Stimulated activated naive CD4-positive, alpha-beta T cell treated with Interleukin-2 at 50 U/mL for 16 hours (primary cell): ENCODE measurements at places on chromosomes 7 and 10.

DNA sequence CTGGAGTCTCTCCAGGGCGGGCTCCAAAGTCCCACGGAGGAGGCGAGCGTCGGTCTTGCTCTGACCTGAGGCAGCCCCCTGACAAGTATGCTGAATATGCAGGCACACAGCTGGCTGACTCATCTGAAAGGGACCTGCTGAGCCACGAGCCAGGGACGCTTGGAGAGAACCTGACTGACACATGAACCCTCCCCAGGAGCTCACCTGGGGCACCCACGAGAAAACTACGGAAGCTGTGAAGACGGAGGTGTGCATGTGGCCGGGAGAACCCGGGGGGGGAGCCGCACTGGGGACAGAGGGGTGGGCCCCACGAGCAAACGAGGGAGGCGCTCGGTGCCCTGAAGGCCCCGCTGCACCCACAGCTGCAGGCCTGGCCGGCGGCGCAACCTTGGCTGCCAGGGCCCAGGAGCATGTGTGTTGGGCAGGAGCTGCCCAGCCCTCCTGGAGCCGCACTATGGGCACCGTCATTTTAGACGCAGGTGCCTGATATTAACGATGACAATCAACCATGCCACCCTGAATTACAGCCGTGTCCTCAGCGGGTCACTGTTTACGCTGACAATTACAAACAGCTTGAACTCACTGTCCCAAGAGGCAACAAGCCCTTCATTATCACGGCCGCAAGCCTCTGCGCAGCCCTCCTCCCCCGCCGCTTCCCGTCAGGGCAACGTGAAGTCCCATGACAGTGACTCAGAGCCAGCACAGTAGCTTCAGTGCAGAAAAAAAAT is 64.7 kb downstream of the DIP2C start:
- no peak for DNase-seq

DNA sequence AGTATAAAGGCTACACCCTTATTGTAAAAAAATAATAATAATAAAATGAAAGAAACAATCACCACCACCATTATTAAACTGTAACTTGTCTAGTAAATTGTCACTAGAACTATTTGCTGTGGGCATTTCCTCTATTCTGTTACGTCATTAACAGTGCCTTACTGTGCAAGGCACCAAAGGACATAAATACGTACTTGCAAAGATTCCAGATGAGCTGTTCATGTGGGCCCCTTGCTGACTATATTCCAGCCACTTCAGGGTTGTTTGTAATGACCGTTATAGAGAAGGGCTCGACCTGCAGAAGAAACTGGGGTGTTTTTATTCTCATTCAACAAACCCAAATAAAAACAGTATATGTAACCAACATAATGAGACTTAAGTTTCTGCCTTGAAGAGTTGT is 60.4 kb downstream of the KLRG2 start:
- DNase-seq, result no peak

DNA sequence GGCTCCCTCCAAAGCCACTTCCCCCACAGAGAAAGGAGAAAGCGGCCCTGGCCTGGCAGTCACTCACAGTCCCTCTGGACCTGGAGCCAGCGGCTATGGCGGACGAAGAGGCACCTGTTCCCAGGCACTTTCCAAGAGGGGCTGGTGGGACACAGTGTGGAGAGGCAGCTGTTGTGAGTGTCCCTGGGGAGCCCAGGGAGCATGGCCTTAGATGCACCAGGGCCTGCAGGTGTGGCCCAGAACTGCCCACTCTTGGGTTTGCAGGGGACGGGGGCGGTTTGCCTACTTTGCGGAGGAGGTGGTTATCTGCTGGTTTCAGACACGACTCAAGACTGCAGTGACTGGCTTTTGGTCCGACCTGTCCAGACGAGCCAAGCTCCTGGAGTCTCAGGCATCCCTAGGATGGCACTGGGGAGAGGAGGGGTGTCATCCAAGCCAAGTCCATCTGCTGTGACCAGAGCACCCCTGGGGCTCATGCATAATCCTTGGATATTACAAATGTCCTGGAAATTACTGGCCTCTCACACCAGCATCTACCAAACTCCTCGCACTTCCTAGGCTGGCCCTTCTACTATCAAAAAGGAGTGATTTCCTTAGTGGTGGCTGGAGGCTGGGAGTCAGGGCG is 18.4 kb downstream of the CTBP2 start:
- DNase-seq, result no peak

DNA sequence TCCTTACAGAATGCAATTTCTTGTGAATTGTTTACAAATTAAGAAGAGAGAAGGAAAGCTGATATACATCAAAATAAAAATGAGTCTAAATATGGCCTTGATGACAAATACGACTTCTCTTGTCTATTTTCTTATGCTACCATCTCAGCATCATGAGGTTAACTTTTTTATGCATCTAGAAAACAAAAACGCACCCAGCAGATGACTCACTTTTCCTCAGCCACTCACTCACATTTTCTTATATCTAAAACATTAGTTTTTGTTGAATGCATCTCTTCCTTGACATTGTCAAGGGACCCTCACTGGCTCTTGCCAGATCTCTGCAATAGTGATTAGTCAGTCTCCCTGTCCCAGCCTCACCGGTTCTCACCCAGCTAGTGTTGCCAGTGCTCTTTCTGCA is 256.4 kb upstream of the SLC26A5 start:
- DNase-seq, result no peak

GRCh38 chr10:1121271-1121970 is 65.2 kb downstream of the WDR37 start:
- no peak for DNase-seq

GRCh38 chr10:131689016-131689415 is 211.8 kb upstream of the PPP2R2D start:
- DNase-seq, result no peak
